Osteocyte (in vitro differentiated cells): ENCODE measurements at places on chromosomes 5 and 9. TPM values are rescaled to one million over a fixed set of nuclear protein-coding genes. Genes with fewer than 3 reads are reported as not detected.

GRCh38 chr5:61200582-61201155, 38.4 kb upstream of the SMIM15 start:
- DNase-seq, result no peak
- peaks cover 3% of the 10 kb centered on the region for H3K27me3 ChIP-seq
- H3K4me3 ChIP-seq, result no peak overlapping the region
- no peaks in the 10 kb centered on the region for H3K4me1 ChIP-seq
- no peak overlapping the region for H3K27ac ChIP-seq
- peaks cover 7% of the 10 kb centered on the region for H3K36me3 ChIP-seq

DNA sequence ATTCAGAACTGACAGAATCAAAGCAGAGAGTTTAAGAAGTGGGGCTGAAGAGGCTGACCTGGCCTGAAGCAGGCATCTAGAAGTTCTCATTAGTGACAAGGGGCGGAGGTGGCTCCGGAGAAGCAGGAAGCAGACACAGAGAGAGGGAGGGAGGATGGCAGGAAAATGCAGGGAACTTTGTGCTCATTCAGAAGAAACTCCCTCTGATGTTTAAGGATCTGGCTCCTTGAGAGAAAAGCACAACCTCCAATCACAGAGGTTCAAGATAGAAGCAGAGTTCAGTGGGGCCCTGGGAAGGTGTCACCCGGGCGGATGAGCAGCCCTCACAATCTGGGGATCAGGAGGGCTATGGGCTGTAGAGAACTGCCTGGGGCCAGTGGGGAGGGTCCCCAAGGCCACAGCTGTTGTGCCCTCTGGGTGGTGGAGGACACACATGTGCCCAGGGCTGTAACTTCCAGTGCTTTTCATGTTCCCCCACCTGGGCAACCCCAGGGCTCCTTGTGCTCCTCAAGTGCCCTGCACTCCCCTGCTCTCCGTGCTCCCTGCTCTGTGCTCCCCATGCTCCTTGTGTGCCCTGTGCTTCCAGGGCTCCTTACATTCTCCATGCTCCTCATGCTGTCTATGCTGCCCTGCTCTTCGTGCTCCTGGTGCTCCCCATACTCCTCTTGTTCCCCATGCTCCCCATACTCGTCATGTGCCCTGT, 51.4 kb downstream of the TRIP13 start:
- H3K4me1 ChIP-seq, result peaks cover 11% of the 10 kb centered on the region
- H3K27ac ChIP-seq, result no peak overlapping the region
- DNase-seq, result peak; percentile 54

DNA sequence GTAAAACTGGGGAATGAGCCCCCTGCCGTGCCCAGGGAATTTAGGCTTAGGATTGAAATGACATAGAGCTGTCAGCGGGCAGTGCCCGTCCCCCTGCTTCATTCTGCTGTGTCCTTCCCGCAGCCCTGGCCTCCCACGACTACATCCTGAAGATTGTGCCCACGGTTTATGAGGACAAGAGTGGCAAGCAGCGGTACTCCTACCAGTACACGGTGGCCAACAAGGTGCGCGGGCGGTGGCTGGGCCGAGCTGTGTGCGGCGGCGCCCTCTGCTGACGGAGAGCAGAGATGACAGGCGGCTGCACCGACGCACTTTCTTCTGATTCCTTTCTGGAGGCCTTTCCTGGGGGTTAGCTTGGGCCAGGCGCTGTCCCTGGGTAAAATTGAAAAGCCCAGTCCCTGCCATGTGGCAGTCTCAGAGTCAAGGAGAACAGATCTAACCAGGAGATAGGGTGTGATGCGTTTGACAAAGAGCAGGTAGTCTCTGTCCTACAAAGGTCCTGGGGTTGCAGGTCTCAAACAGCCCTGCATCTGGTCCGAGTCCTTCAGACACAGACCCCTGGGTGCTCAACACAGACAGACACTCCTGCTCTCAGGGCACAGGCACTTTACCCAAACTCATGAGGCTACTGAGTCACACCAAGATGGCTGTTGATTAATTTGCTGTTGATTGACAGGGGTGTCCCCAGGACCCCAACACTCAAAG, 26.8 kb upstream of the RPL26L1 start:
- no peaks in the 10 kb centered on the region for H3K27me3 ChIP-seq
- H3K4me3 ChIP-seq, result peak overlapping the region; percentile 12
- peaks cover 26% of the 10 kb centered on the region for H3K36me3 ChIP-seq

- H3K27ac ChIP-seq, result no peak overlapping the region
- H3K4me3 ChIP-seq, result no peak overlapping the region
- H3K4me1 ChIP-seq, result peaks cover 15% of the 10 kb centered on the region
- peaks cover 3% of the 10 kb centered on the region for H3K36me3 ChIP-seq
- DNase-seq, result peak; percentile 38
These were observed 13.9 kb upstream of the LPCAT1 start for GRCh38 chr5:1537603-1538154.

DNA sequence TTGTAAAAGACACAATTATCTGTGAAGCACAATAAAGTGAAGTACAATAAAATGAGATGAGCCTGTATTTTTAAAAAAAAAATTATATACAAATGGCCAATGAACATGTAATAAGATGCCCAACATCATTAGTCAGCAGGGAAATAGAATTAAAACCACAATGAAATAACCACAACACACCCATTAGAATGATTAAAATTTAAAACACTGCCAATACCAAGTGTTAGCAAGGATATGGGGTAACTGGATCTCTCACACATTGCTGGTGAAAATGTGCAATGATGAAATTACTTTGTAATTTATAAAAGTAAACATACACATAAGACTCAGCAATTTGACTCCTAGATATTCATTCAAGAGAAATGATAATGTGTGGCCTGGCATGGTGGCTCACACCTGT, 62.8 kb downstream of the SHOC1 start:
- H3K27ac ChIP-seq, result no peak overlapping the region
- no peaks in the 10 kb centered on the region for H3K27me3 ChIP-seq
- H3K4me3 ChIP-seq, result no peak overlapping the region
- peaks cover 14% of the 10 kb centered on the region for H3K36me3 ChIP-seq
- DNase-seq, result no peak

GRCh38 chr5:163855754-163856153, 350.3 kb downstream of the MAT2B start:
- DNase-seq, result no peak
- no peaks in the 10 kb centered on the region for H3K27me3 ChIP-seq
- H3K4me1 ChIP-seq, result no peaks in the 10 kb centered on the region
- no peak overlapping the region for H3K4me3 ChIP-seq
- H3K36me3 ChIP-seq, result no peaks in the 10 kb centered on the region
- H3K27ac ChIP-seq, result no peak overlapping the region

GRCh38 chr9:137116728-137117127, 2.2 kb upstream of the DPP7 start:
- no peaks in the 10 kb centered on the region for H3K36me3 ChIP-seq
- no peak overlapping the region for H3K27ac ChIP-seq
- H3K4me1 ChIP-seq, result peaks cover 3% of the 10 kb centered on the region
- no peak for DNase-seq
- no peaks in the 10 kb centered on the region for H3K27me3 ChIP-seq
- no peak overlapping the region for H3K4me3 ChIP-seq

DNA sequence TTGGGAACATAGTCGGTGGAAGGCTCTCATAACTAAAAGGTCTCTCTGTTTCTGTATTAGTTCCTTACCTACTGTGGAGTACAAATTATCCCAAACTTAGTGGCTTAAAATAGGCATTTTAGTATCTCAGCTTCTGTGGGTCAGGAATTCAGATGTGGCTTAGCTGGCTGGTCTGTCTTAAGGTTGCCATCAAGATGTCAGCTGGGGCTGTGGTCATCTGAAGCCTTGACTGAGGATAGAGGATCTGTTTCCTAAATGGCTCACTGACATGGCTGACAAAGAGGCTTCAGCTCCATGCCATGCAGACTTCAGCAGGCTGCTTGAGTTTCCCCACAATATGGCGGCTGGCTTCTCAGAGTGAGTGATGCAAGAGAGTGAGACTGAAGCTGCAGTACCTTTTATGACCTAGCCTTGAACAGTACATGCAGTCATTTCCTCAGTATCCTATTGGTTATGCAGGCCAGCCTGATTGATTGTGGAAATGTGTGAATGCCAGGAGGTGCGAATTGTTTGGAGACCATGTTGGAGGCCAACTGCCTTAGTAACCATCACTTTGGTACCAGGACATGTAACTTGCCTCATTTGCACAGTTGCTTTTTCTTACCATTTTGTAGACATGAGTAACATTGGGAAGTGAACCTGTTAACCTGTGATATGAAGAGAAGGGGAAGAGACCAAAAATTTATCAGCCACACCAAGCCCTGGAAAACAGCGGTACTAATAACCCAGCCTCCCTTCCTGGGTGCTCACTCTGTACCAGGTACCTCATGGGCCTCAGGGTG, 152.8 kb upstream of the IER5L start:
- no peaks in the 10 kb centered on the region for H3K36me3 ChIP-seq
- H3K4me1 ChIP-seq, result peaks cover 58% of the 10 kb centered on the region
- H3K27me3 ChIP-seq, result no peaks in the 10 kb centered on the region
- no peak for DNase-seq

GRCh38 chr9:35711501-35712428, 20.2 kb downstream of the TLN1 start:
- H3K4me3 ChIP-seq, result no peak overlapping the region
- no peaks in the 10 kb centered on the region for H3K4me1 ChIP-seq
- H3K36me3 ChIP-seq, result peaks cover 73% of the 10 kb centered on the region
- H3K27me3 ChIP-seq, result no peaks in the 10 kb centered on the region

GRCh38 chr9:136640171-136641111, 22.3 kb upstream of the EGFL7 start:
- no peak overlapping the region for H3K27ac ChIP-seq
- DNase-seq, result no peak
- H3K4me3 ChIP-seq, result no peak overlapping the region
- H3K36me3 ChIP-seq, result no peaks in the 10 kb centered on the region
- H3K4me1 ChIP-seq, result peaks cover 5% of the 10 kb centered on the region

DNA sequence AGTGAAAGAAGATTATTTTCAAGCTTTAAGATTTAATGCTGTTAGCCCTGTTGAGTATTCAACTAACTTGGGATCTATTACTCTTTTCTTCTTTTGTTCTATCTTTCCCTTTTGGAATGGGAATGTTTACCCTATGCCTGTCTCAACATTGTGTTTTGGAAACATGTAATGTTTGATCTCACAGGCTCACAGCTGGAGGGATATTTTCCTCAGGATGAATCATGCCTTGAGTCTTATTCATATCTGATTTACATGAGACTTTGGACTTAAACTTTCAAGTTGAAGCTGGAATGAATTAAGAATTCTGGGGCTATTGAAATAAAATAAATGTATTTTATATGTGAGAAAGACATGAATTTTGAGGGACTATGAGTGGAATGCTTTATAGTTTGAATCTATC, 607.8 kb upstream of the PTGER4 start:
- H3K4me1 ChIP-seq, result peaks cover 16% of the 10 kb centered on the region
- H3K36me3 ChIP-seq, result no peaks in the 10 kb centered on the region
- H3K27ac ChIP-seq, result no peak overlapping the region
- peaks cover 41% of the 10 kb centered on the region for H3K27me3 ChIP-seq
- H3K4me3 ChIP-seq, result no peak overlapping the region

GRCh38 chr5:92729088-92729487, 851.9 kb downstream of the NR2F1-AS1 start:
- no peak for DNase-seq
- H3K4me1 ChIP-seq, result no peaks in the 10 kb centered on the region
- H3K27ac ChIP-seq, result no peak overlapping the region
- H3K36me3 ChIP-seq, result no peaks in the 10 kb centered on the region
- no peak overlapping the region for H3K4me3 ChIP-seq

DNA sequence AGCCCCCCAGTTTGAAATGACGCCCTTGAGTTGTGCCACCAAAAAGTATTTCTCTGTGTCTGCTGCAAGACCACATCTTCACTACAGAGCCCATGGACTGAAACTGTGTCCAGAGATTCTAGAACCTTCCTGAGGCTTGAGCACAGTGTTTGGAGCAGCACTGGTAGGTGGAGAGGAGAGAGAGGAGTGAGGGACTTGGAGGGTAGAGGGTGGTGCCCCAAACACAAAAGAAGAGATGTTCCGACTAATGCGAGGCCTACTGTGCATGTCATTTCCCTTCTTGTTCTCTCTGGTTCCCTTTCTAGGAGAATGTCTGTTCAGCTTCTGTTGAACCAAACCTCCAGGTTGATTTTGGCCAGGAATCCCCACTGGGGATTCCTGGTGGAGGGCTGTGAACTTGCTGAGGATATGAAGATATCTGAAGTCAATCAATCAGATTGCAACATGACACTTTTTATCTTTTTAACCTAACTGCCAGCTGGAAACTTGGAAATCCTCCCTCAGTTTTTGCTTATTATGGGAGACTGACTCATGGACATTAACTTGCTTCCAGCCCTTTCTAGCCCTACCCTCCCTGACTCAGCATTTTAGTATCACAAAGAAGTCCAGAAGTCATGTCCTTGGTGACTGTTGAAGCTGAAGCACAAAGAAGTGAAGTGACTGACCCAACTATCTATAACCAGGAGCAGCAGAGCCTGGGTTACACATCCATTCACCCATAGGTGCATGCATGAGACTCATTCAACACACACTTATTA, 154.5 kb downstream of the NR3C1 start:
- H3K27me3 ChIP-seq, result no peaks in the 10 kb centered on the region
- no peaks in the 10 kb centered on the region for H3K36me3 ChIP-seq
- H3K27ac ChIP-seq, result peak overlapping the region; percentile 17
- H3K4me1 ChIP-seq, result peaks cover 40% of the 10 kb centered on the region
- DNase-seq, result no peak
- H3K4me3 ChIP-seq, result no peak overlapping the region

GRCh38 chr5:113083481-113083880, 106.9 kb downstream of the DCP2 start:
- no peaks in the 10 kb centered on the region for H3K27me3 ChIP-seq
- H3K36me3 ChIP-seq, result peaks cover 22% of the 10 kb centered on the region
- no peak for DNase-seq
- no peak overlapping the region for H3K27ac ChIP-seq
- H3K4me3 ChIP-seq, result no peak overlapping the region

GRCh38 chr5:113384782-113385285, 50.0 kb downstream of the TSSK1B start:
- DNase-seq, result no peak
- H3K36me3 ChIP-seq, result peaks cover 2% of the 10 kb centered on the region
- no peak overlapping the region for H3K27ac ChIP-seq
- no peak overlapping the region for H3K4me3 ChIP-seq
- H3K4me1 ChIP-seq, result peaks cover 6% of the 10 kb centered on the region

DNA sequence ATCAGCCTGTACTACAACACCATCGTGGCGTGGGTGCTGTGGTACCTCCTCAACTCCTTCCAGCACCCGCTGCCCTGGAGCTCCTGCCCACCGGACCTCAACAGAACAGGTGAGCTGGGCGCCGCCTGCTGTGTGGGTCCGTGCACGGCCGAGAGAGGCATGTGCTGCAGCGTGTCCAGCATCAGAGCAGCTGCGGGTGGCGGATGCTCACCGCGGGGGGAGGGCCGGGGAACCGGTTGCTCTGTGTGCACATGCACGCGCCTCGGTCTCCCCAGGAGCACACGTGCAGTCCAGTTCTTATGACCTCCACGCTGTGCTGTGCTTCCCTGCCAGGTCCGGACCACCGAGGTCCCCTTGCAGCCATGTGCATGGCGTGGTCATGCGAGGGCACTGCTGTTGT, 7.6 kb downstream of the SLC6A18 start:
- DNase-seq, result no peak
- no peaks in the 10 kb centered on the region for H3K36me3 ChIP-seq
- H3K4me1 ChIP-seq, result no peaks in the 10 kb centered on the region

The SLC34A1 gene
- total RNA-seq, result not detected in 2 replicates

The SLC46A2 gene
- not detected in 2 replicates for total RNA-seq

The CTXN3 gene
- not detected in 2 replicates for total RNA-seq

The CDH9 gene
- total RNA-seq, result not detected in 2 replicates

The NUP188 gene
- 44.5 and 49.0 TPM in 2 replicates for total RNA-seq

The SNCAIP gene
- 4.2 and 6.0 TPM in 2 replicates for total RNA-seq

The RABL6 gene
- total RNA-seq, result 82.2 and 84.7 TPM in 2 replicates

The WNK2 gene
- total RNA-seq, result not detected in 2 replicates

The TAF11L13 gene
- not detected in 2 replicates for total RNA-seq
